Testis (tissue), 5 donors: ENCODE measurements at places on chromosomes 6 and 20. TPM values are rescaled to one million over a fixed set of nuclear protein-coding genes. Genes with fewer than 3 reads are reported as not detected.

GRCh38 chr6:84508334-84508733 lies 256.1 kb downstream of the TBX18 start:
- no peaks in the 10 kb centered on the region for H3K27me3 ChIP-seq
- no peak overlapping the region for H3K4me3 ChIP-seq
- H3K36me3 ChIP-seq: no peaks in the 10 kb centered on the region
- no peak overlapping the region for H3K27ac ChIP-seq

DNA sequence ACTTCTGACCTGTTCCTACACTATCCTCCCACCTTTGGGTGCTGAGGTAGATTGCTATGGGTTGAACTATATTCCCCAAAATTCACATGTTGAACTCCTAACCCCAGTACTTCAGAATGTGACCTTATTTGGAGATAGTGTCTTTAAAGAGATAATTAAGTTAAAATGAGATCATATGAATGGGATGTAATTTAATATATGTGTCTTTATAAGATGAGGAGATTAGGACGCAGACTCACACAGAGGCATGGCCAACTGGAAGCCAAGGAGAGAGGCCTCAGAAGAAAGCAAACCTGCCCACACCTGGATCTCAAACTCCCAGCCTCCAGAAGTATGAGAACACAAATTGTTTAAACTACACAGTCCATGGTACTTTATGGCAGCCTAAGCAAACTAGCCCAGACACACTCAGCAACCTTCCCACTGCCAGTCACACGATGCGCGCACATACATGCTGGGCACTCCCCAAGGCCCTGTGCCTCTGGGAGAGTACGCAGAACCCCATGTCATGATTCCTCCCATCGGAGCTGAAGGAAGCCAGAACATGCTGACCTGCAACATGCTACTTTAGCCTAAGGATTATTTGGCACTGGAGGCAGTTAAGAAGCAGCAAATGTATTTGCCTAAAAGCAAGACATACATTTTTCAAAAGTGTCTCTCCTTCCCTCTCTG lies 8.9 kb upstream of the SLC22A1 start:
- no peak for DNase-seq
- no peak overlapping the region for H3K4me3 ChIP-seq
- no peaks in the 10 kb centered on the region for H3K4me1 ChIP-seq
- no peak overlapping the region for H3K27ac ChIP-seq

DNA sequence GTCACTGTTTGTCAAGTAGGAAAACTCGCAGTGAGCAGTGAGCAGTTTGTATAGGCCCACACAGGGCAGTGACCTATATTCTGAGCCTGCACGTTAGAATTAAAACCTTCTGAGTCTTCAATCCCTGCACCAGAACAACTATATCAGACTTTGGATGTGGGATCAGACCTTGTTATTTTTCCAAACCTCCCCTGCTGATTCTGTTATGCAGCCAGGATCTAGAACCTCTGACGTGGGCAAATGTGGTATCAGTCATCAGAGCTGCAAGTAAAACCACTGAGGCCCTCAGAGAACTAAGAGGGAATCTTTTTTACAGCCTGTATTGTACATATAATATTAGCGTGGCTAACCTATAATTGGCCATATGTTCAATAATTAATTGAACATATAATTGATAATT lies 32.0 kb upstream of the AKAP7 start:
- no peaks in the 10 kb centered on the region for H3K4me1 ChIP-seq
- H3K27me3 ChIP-seq: no peaks in the 10 kb centered on the region
- H3K36me3 ChIP-seq: no peaks in the 10 kb centered on the region
- no peak overlapping the region for H3K27ac ChIP-seq

- H3K36me3 ChIP-seq: no peaks in the 10 kb centered on the region
- DNase-seq: no peak
- H3K27ac ChIP-seq: no peak overlapping the region
Observed at GRCh38 chr20:15375836-15376235, 1038.4 kb upstream of the FLRT3 start.

TRIM10 gene
- polyA plus RNA-seq: 0.17 TPM

- no peaks in the 10 kb centered on the region for H3K27me3 ChIP-seq
- peak; percentile 91 for DNase-seq
- no peak overlapping the region for H3K4me3 ChIP-seq
- no peaks in the 10 kb centered on the region for H3K36me3 ChIP-seq
- peaks cover 19% of the 10 kb centered on the region for H3K4me1 ChIP-seq
Observed at GRCh38 chr20:50292591-50293283, 102.1 kb downstream of the CEBPB start.
